Left renal pelvis (tissue), 4 donors: ENCODE measurements at places on chromosomes 4 and X. TPM values are rescaled to one million over a fixed set of nuclear protein-coding genes. Genes with fewer than 3 reads are reported as not detected.

The JCHAIN gene
- 0.45 TPM for polyA plus RNA-seq

The NWD2 gene
- 0.01 TPM for polyA plus RNA-seq

The CXCL11 gene
- 0.62 TPM for polyA plus RNA-seq

The GYG2 gene
- polyA plus RNA-seq, result 11.2 TPM

The PNPLA4 gene
- 28.1 TPM for polyA plus RNA-seq

The SRP72 gene
- polyA plus RNA-seq, result 116 TPM

DNA sequence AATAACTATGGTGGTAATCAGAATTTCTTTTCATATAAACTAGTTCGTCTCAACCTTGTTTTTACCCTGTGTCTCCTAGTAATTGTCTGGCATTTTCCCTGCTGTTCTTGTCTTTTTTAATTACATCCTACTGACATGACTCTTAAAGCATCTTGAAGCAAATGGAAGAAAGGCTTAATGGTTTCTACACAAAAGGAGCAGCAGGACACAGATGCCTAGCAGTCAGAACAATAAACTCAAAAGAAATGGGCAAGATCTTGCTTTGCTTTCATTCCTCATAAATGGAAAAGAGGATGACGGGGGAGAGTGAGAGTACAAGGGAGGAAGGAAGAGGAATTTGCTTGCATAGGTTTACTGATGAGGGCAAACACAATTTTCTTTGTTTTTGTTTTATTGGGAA, 293.2 kb upstream of the EMCN start:
- no peak for DNase-seq

- no peak for DNase-seq
These were observed 626.8 kb downstream of the TLL1 start for GRCh38 chr4:166499820-166500219.

DNA sequence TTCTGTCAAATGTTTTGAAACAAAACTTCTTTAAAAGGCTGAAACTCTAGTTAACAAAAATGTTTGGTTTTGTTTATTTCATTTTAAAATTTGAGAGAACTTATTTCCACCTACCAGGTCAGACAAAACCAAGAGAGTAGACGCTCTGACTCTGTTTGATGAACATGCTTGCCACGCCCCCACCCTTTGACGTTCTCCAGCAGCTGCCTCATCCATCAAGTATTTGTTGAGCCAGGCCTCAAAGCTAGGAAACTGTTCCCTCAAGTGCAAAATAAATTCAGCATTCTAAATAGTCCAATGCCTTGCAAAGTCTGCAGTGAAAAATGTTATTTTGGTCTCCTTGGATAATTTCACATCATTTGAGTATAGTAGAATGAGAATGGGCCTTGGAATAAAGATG, 121.6 kb downstream of the GUCY2F start:
- no peak for DNase-seq

- no peak for DNase-seq
These were observed 50.8 kb upstream of the GAB1 start for GRCh38 chr4:143285696-143286437.

DNA sequence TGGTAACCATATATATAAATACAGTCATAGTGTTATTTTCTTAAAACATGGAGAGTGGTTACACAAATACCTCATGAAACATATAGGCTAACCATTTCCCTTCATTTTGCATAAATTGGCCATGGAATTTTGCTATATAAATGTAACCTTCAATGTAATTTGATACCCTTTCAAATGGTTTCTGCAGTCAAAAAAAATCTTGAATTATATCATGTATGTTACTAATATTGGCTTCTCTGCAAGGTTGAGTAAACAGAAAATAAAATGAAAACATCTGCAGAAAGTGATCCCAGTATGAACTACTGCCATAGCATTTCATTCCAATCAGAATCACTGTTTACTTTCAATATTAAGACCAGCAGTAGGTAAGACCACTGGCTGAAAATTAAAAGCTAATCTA, 1165.9 kb upstream of the TENM3 start:
- no peak for DNase-seq

DNA sequence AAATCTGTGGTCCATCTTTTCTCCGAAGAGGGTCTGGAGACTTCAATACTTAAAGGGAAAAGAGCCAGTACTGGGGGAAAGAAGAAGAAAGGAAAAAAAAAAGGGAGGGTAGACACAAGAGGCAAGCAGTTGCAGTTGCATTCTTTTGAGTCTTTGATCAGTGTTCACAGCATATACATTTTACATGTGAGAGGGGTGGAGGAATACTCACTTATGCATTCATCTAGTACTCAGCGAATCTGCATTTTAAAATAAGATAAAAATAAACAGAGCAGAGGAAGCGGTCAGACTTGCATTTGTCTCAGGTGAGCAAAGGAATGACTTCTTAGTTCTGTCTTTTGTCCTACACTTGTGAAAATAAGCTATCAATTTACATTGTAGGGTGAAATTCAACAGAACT, 275.6 kb downstream of the SLC7A11 start:
- DNase-seq, result no peak

DNA sequence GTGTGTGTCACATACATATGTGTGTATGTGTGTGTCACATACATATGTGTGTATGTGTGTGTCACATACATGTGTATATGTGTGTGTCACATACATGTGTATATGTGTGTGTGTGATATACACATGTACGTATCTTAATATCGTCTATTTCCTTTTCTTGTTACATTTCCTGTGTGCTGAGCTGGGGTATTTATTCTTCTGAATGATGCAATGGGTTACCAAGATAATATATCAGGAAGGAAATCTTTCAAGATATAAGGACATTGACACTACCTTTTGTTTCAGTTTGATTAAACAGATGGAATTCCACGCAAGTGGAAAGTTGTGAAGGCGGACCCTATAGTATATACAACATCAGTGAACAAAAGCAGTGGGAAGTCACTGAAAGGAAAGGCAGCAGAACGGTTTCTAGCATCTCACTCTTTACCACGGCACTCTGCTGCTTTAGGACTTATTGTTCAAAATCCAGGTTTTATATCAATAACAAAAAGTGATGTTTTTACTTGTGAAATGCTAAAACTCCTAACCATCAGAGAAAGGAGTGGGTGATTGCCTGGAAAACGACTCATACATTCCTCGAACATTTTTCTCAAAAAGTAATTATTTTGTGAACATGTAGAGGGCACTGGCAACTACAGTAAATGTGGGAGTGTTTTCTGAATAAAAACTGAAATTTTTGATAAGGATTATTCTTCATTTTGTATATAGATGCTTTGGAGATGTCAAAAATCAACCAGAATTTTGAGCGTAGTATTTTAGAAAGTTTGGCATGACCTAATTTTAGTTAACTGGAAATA, 43.1 kb upstream of the IL21 start:
- no peak for DNase-seq

GRCh38 chr4:116599859-116600258, 485.5 kb downstream of the TRAM1L1 start:
- no peak for DNase-seq

DNA sequence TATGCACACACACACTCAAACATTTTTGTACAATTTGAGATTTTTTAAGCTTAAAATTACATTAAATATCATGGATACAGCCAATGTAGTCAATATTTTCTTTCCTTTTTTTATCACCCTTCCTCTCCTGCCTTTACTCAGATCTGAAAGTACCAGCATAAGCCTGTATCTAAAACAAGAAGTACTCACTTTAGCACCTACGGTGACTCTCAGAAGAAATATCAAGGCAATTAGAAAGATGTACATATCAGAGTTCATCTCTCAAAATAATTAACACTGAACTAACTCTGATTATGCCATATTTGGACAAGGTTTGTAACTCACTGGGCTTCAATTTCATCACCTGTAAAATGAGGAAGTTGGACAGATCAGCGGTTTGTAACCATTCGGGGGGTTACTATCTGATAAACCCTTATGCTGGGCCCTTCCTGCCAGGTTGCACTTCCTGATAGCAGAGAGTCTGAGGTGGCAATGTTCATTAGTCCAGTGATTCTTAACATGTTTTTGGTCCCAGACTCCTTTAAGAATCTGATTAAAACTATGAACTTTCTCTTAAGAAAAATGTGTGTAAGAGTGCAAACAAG, 5.7 kb upstream of the GPR174 start:
- no peak for DNase-seq

GRCh38 chr4:22343606-22344005, 172.3 kb downstream of the ADGRA3 start:
- DNase-seq, result no peak

GRCh38 chrX:109797311-109797975, 64.4 kb upstream of the ACSL4 start:
- DNase-seq, result no peak

DNA sequence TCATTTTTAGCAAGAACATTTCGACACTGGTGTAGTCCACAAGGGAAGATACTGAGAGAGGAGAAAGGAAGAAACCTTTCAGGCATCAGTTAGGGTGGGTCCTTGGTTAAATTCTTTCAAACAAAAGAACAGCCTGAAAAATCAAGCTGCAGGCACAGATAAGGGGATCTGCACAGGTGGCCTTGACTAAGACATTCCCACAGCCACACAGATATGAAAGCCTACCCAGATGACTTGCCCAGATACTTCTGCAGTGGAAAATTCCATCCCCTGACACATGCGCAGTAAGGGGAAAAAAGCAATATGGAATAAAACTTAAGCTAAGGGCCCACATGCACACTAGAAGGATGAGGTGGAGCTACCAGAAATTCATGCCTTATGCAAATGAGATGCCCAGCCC, 8.9 kb upstream of the TMEM165 start:
- no peak for DNase-seq

GRCh38 chr4:23890369-23891063, 669 bp upstream of the PPARGC1A start:
- no peak for DNase-seq

GRCh38 chrX:110758781-110759422, 36.7 kb downstream of the CHRDL1 start:
- DNase-seq, result no peak

DNA sequence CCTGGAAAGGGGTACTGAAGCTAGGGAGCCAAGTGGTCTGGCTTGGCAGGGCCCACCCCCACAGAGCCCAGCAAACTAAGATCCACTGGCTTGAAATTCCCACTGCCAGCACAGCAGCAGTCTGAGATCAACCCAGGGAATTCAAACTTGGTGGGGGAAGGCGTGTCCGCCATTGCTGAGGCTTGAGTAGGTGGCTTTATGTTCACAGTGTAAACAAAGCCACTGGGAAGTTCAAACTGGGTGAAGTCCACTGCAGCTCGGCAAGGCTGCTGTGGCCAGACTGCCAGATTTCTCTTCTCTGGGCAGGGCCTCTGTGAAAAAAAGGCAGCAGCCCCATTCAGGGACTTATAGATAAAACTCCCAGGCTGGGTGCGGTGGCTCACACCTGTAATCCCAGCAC, 58.9 kb downstream of the TFDP3 start:
- no peak for DNase-seq

GRCh38 chr4:33060674-33061542, 2340.7 kb downstream of the PCDH7 start:
- no peak for DNase-seq

DNA sequence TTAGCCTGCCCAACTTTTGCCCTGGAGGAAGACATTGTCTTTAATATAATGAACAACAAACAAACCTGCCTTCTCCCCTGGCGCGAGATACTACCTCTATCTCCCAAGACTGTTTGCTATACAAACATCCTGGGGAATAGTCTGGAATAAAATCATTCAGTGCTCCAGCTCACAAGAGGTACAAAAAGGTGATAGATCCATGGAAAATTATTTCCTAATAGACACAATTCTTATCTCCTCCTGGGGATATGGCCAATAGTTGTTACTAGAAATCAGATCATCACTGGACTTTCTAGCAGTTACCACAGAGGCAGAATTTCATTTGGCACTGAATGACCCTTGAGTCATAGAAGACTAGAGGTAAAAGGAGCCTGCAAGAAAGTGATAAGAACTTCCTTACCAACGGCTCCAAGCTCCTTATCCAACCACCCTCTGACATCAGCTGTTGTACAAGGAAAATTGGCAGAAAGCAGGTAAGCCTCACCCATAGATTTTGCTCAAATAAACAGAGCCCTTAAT, 38.1 kb downstream of the MID1 start:
- no peak for DNase-seq

GRCh38 chr4:26163425-26164362, 157.1 kb upstream of the RBPJ start:
- DNase-seq, result no peak

DNA sequence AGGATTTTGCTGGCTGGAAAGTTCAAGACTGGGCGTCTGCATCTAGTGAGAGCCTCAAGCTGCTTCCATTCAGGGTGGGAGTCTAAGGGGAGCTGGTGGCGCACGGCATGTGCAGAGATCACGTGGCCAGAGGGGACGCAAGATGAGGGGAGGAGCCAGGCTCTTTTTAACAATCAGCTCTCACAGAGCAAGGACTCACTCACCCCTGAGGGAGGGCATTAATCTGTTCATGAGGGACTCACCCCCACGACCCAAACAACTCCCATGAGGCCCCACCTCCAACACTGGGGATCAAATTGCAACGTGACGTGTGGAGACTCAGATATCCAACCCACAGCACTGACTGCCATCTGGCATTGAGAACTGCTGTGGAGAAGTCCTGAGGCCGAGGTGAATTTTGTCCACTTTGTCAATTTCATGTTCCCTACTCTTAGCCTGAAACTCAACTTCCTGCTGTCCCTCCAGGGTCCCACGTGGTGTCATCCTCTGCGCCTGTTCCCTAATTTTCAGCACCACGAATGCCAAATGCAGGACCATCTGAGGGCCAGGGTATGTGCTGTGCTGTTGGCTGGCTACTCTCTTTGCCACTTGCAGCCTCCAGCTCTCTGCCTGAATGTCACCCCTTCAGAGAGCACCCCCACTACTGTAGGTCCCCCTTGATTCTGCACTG, 5.6 kb downstream of the ZFP92 start:
- DNase-seq, result no peak

GRCh38 chrX:78199851-78200250, 60.4 kb upstream of the TAF9B start:
- DNase-seq, result no peak

- DNase-seq, result no peak
These were observed 12.2 kb downstream of the SRD5A3 start for GRCh38 chr4:55358246-55358645.

DNA sequence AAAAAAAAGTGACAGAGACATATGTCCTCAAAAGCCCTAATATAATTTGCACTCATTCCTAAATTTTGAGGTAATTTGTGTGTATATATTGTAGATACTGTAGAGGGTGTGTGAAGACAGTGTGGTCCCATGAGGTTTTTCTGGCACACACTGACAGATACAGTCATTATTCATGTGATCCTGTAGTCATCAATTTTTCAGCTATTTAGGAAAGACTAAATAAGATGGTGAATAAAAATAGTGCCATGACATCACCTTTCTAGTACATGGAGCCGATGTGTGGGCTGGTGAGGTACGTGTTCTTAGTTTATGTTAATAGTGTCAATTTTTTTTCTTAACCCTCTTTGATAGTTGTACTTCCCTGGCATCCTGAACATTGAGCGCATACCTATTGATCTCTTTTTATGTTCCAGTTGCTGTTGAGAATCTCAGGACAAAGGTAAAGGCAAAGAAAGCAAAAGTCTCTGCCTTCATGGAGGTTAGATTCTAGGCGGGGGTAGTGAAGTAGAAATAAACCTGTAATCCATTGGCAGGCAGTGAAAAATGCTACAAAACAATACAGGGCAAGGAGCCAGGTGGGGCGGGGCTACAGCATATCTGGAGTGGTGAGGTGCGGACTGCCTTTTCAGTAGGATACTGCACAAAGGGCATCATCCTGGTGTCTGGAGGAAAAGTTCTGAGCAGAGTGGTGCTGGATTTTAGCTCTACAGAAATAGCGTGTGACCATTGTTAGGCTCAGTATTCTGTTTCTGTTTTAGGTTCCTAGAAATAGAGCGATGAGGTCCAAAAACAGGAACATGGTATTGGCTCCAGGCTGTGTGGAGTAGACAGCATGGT, 93.8 kb downstream of the ARHGAP10 start:
- DNase-seq, result no peak

- no peak for DNase-seq
These were observed 329.0 kb downstream of the STIM2 start for GRCh38 chr4:27189683-27190082.

GRCh38 chr4:157220371-157220881, at the start of gene GRIA2:
Gene GRIA2, plus strand, starts transcription at chr4:157220728. Its CDS starts 315 bp downstream, at chr4:157221043.
- DNase-seq, result peak; percentile 71
